ENCODE measurements at places on chromosomes 3 and 15. TPM values are rescaled to one million over a fixed set of nuclear protein-coding genes. Genes with fewer than 3 reads are reported as not detected.

IREB2 gene
- 71.5 TPM for total RNA-seq

PPP1R14D gene
- not detected for total RNA-seq

MEGF11 gene
- total RNA-seq: not detected

- no peak for DNase-seq
Measured at GRCh38 chr3:133277813-133278212, 122.0 kb upstream of the BFSP2 start.

DNA sequence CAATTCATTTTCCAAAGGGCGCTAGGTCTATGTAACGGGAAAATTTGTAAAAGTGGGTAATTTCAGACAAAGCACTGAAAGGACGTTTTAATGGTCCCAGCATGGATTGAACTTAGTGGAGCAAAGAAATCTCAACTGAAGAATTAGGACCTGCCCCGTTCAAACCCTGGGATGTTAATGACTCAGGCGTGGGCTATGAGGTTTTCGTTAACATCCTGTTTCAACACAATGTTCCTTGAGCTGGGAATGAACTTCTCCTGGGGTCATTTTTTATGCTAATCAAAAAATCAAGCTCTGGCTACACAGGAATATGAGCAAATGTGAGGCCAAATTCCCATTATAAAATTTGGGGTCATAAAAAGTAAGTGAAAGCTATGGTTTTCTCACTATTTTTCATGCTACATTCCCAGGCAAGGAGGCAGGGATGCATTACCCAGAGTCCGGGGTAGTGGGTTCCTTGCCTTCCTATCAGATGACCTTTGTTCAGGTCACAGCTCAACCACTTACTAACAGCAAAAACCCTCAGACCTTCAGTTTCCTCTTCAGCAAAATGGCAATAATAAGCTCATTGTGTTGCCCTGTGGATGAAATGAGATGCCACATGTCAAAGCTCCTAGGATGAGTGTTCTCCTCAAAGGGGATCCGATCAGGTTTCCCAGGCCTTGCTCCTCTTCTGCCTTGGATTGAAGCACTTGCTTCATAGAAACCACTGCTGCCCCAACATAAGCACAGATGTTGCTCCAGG, 271.4 kb downstream of the ARRDC4 start:
- no peak for DNase-seq

DNA sequence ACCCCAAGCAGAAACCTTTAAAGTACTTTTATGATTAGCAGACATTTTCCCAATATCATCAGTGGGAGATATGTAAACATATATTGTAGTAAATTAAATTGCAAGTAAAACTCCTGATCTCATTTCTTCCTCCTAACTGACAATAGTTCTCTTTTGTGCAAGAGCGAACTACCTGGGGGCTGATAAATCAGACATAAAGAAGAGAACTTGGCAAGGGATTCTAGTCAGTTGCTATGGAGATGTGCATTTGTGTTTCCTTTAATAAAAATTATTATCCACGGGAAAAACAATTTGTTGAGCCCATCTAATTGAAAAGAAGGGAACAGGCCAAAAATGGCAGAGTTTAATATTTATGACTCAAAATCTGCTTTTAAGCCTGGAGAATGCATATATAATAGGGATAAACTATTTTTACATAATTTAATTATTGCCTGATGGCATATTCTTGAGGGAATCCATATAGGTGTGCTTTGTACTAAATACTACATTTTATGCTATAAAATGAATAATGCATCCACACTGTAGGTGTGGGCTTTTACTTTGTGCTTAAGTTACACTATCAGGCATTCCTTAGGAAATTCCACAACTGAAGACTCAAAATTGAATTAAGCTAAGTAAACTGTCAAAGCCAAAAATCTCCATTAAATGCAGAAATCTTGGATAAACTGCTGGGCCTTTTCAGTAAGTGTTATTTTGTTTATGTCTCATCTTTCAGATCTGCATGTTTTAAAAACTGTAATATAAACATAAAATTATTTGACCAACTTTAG, 258.1 kb downstream of the ERC2 start:
- no peak for DNase-seq

GRCh38 chr3:61182662-61183061, 68.6 kb downstream of the FHIT start:
- DNase-seq: no peak

DNA sequence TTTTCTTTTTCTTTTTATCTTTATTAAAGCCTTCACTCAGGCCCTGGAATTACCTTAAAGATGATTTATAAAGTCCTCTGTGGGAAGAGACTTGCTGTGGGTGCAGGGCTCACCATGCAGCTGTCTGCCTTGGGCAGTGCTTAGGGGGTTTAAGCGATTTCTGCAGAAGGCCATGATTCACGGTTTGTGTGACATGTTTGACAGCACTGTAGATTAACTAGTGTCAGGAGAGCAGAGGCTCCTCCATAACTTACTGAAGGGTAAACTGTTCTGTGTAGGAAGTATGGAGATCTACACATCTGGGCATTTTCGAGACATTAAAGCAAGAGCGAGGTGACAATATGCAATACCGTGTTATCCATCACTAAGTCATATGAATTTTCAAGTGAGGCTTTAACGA, 137.7 kb downstream of the LRIG1 start:
- DNase-seq: no peak

DNA sequence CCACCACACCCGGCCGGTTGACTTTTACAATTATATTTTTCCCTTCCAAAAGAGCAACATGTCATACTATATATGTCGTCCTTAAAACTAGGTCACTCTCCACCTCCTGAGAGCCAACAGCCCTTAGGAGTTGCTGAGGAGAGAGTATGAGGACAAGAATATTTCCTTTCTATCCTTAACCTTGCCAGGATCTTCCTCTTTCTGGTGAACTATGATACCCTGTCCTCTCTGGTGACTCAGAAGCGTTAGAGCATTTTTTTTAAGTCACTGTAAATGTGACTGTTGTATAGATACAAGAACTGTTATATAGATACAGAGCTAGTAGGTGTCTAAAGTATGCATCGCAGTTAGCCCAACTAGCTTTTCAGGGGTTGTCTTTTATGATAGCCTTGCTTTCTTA, 33.7 kb upstream of the MTHFS start:
- no peak for DNase-seq

GRCh38 chr3:4963669-4964570, 15.3 kb upstream of the BHLHE40 start:
- no peak for DNase-seq

DNA sequence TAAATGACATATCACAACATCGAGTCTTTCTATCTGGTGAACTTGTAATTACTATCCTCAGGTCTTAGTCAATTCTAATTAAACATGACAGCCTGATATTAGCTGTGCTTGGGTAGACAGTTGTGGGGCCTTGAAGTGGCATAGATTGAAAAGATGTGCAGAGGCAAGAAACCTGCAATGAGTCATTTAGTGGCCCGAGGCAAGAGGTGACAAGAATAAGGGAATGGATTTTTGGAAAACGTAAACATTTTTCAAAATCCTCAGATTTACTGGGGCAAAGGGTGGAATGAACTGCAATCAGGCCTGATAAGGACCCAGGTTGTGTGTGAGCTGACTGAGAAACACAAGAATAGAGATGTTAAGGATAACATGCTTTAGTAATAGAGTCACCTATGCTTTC, 29.5 kb upstream of the ULK4 start:
- DNase-seq: no peak

- DNase-seq: no peak
Measured at GRCh38 chr3:132405609-132406299, 11.5 kb upstream of the DNAJC13 start.

DNA sequence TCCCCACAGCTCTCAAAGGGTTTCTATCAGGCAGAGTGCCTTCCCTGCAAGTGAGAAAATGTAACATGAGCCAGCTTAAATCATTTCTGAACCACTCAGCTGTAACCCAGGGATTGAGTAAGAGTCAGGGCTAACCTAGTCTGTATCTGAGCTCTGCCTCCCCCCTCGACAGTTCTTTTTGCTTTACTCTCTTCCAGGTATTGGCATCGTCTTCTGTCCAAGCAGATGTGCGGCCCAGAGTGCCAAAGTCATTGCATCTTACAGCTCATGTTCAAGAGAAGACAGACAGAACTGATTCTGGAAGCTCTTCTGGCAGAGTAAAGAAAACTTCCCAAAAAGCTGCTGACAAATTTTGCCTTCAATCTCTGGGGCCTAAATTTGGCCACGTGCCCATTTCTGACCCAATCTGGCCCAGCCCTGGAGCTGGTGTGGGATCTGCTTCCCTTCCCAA, 74.8 kb downstream of the ABHD5 start:
- no peak for DNase-seq

DNA sequence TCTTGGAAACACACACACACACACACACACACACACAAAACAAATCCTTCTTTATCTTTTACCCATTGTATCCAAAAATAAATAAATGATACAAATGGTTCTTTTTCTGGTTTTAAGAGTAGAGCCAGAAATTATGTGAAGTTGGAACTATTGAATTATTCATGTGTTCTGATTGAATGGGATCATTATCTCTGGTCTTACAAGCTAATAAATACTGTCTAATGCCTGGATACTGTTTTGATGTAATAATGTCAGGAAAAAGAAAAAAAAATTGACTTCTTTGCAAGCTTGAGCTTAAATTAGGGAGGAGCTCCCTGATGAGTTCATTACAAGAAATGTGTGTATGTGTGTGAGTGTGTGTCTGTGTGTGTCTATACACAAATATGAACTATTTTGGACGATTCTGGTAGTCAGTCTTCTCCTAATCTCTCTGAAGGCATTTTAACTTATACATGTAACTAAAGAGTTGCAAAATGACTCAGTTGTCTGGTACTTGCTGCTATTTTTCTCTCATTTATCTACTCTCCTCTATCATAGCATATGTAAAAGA, 507.2 kb upstream of the AGTR1 start:
- no peak for DNase-seq

All from T-cell (primary cell).